ENCODE measurements at places on chromosomes 3 and 15. TPM values are rescaled to one million over a fixed set of nuclear protein-coding genes. Genes with fewer than 3 reads are reported as not detected.
A peak's percentile ranks its signal among the peaks of the same experiment; 100 is the strongest.

GRCh38 chr15:67976506-67977073, 77.5 kb upstream of the PIAS1 start:
- no peak overlapping the region for H3K4me3 ChIP-seq
- no peak overlapping the region for H3K27ac ChIP-seq
- no peak for DNase-seq
- no peaks in the 10 kb centered on the region for H3K4me1 ChIP-seq

DNA sequence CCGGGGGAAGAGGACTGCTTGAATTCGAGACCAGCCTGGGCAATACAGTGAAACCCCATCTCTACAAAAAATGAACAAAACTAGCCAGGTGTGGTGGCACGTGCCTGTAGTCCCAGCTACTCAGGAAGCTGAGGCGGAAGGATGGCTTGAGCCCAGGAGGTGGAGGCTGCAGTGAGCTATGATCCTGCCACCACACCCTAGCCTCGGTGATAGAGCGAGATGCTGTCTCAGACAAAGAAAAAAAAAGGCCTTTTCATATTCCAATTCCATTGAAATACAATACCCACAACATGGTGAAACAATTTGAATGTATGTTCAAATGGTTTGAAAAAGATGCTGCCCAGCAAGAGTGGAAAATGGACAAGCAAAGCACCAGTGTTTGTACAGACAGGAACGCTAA, 61.8 kb upstream of the ZNF148 start:
- no peak overlapping the region for H3K27ac ChIP-seq
- H3K4me1 ChIP-seq = peaks cover 18% of the 10 kb centered on the region
- DNase-seq = no peak
- H3K27me3 ChIP-seq = peaks cover 10% of the 10 kb centered on the region

DNA sequence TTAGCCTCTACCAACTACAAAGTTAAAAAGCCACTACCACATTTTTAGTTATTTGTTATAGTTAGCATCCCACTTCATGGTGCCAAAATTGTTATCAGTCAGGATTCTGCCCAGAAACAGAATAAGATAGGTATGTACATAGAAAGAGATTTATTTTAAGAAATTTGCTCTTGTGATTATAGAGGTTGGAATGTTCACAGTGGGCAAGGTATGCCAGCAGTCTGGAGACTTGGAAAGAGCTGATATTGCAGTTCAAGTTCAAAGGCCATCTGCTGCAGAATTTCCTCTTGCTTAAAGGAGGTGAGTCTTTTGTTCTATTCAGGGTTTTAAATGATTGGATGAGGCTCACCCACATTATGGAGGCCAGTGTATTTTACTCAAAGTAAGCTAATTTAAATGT, 143.8 kb upstream of the POU1F1 start:
- no peaks in the 10 kb centered on the region for H3K36me3 ChIP-seq
- DNase-seq = no peak
- H3K27me3 ChIP-seq = no peaks in the 10 kb centered on the region

GRCh38 chr3:49339581-49339940, 292 bp downstream of the USP4 start:
- H3K27me3 ChIP-seq = no peaks in the 10 kb centered on the region
- peak overlapping the region; percentile 95 for H3K27ac ChIP-seq
- H3K4me3 ChIP-seq = peak overlapping the region; percentile 96
- peaks cover 35% of the 10 kb centered on the region for H3K4me1 ChIP-seq

- peaks cover 7% of the 10 kb centered on the region for H3K36me3 ChIP-seq
- H3K27ac ChIP-seq = no peak overlapping the region
- H3K4me1 ChIP-seq = peaks cover 19% of the 10 kb centered on the region
- H3K4me3 ChIP-seq = no peak overlapping the region
- peaks cover 34% of the 10 kb centered on the region for H3K27me3 ChIP-seq
These were observed 52.5 kb downstream of the CPN2 start for GRCh38 chr3:194298331-194299227.

- H3K27ac ChIP-seq = no peak overlapping the region
- peaks cover 3% of the 10 kb centered on the region for H3K27me3 ChIP-seq
- no peak for DNase-seq
- peaks cover 7% of the 10 kb centered on the region for H3K4me1 ChIP-seq
- H3K4me3 ChIP-seq = no peak overlapping the region
These were observed 46.3 kb upstream of the INSYN1 start for GRCh38 chr15:73799466-73799865.

GRCh38 chr15:92958105-92958504, 58.0 kb downstream of the CHD2 start:
- peaks cover 30% of the 10 kb centered on the region for H3K4me1 ChIP-seq
- H3K4me3 ChIP-seq = no peak overlapping the region
- peak overlapping the region; percentile 70 for H3K27ac ChIP-seq
- H3K36me3 ChIP-seq = peaks cover 84% of the 10 kb centered on the region

DNA sequence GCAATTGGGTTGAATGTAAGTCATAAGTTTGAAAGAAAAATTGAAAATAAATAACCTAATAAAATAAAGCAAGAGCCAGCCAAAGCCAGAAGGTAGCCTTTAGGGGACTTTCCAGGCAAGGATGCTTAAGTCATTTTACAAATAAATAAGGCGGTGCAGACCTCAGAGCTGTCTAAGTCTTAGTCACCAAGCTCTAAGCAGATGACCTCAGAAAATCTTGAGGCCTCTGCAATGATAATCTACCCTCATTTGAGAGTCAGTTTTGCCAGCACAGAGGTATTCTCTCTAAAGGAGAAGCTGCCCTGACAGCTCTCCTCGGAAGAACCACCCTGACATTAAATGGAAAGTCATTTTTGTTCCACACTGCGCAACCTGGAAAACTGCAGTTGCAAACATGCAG, 113.9 kb downstream of the OXNAD1 start:
- peak; percentile 62 for DNase-seq
- peak overlapping the region; percentile 76 for H3K27ac ChIP-seq
- H3K4me1 ChIP-seq = peaks cover 82% of the 10 kb centered on the region

DNA sequence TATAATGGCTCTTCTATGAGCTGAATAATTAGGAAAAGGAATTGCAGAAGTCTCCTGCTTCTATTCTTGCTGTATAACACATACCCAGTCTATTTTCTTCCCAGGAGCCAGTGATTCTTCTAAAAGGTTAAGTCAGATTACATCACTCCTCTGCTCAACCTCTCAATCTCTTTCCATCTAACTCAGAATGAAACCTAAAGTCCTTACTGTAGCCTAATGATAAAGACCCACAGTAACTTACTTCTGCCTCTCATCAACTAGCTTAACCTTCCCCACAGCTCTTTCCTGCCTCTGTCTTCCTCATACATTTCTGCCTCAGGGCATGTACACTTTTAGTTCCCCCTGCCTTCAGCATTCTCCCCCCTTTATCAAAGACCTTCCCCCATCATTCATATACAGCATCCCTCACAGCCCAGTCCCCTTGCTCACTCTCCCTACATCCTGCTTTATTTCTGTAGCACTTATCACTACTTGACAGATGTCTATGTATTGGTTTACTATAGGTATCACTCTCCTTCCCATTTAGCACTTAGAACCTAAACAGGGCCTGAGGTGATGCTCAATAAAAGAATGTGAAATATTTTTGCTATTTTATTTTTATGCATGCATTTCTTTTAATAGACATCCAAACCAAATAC, 28.5 kb upstream of the CMTM6 start:
- DNase-seq = no peak
- H3K4me3 ChIP-seq = no peak overlapping the region
- H3K27ac ChIP-seq = peak overlapping the region; percentile 73
- peaks cover 12% of the 10 kb centered on the region for H3K4me1 ChIP-seq

- H3K27me3 ChIP-seq = no peaks in the 10 kb centered on the region
- no peak overlapping the region for H3K27ac ChIP-seq
- H3K4me3 ChIP-seq = no peak overlapping the region
- H3K36me3 ChIP-seq = no peaks in the 10 kb centered on the region
- no peak for DNase-seq
- no peaks in the 10 kb centered on the region for H3K4me1 ChIP-seq
These were observed 511.3 kb downstream of the DIPK2A start for GRCh38 chr3:144482876-144483275.

DNA sequence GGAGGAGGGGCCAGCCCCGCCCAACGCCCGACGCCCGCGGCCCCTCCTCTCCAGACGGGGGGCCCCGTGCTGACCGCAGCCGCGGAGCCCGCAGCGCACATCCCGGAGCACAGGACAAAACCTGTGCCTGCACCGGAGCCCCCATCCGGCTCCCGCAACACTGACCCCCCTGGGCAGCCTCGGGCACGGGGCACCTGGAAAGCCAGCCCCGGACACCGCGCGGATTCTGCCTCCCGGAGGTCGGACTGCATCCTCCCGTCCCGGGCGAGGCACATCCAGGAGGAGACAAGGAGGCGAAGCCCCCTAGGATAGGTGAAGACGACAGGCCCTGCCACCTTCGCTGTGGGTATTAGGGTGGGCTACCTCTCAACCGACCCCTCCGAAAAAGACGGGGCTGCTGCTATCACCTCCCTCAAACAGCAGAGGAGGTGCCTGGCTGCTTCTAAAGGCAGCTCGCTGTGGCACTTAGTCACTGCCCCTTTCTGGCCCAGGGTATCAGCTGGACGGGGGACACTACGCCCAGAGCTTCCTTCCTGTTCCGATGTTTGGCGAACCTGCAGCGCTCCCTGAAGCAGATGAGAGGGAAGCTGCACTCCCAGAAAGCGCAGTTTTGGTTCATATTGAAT, 10.6 kb downstream of the XXYLT1 start:
- no peaks in the 10 kb centered on the region for H3K27me3 ChIP-seq
- peak; percentile 59 for DNase-seq

GRCh38 chr3:151383111-151383510, 1.4 kb downstream of the P2RY12 start:
- H3K4me1 ChIP-seq = peaks cover 13% of the 10 kb centered on the region
- no peak overlapping the region for H3K4me3 ChIP-seq
- no peaks in the 10 kb centered on the region for H3K36me3 ChIP-seq
- H3K27me3 ChIP-seq = no peaks in the 10 kb centered on the region
- DNase-seq = no peak

GRCh38 chr15:68330901-68331300, 53.4 kb downstream of the FEM1B start:
- peaks cover 25% of the 10 kb centered on the region for H3K4me1 ChIP-seq
- H3K27me3 ChIP-seq = peaks cover 27% of the 10 kb centered on the region
- no peak overlapping the region for H3K27ac ChIP-seq
- no peaks in the 10 kb centered on the region for H3K36me3 ChIP-seq
- no peak overlapping the region for H3K4me3 ChIP-seq
- DNase-seq = no peak

DNA sequence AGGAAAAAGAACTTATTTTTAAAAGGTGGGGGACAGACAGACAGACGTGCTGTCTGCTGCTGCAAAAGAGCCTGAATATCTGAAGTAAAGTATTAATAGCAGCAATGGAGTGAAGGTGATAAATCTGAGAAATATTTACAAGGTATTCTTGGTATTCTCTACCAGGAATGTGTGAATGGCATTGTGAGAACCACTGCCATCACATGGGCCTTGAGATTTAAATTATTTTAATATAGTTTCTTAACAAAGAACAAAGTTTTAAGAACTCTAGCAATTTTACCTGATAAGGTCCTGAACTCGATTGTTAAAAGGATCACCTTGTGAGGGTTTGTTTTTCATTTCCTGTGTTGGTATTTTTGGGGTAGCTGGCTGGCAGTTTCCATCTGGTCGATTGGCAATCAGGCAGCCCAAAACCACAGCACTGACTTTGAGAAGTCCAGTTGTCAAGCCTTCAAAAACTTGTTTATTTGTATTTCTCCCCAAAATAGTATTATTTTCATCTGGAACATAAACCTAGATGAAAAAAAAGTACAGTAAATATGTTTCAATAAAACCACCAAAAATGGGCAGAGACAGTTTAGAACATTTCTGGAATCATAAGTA, 97.3 kb downstream of the ISL2 start:
- no peak overlapping the region for H3K27ac ChIP-seq
- no peak overlapping the region for H3K4me3 ChIP-seq
- H3K36me3 ChIP-seq = peaks cover 15% of the 10 kb centered on the region
- H3K4me1 ChIP-seq = peaks cover 5% of the 10 kb centered on the region

DNA sequence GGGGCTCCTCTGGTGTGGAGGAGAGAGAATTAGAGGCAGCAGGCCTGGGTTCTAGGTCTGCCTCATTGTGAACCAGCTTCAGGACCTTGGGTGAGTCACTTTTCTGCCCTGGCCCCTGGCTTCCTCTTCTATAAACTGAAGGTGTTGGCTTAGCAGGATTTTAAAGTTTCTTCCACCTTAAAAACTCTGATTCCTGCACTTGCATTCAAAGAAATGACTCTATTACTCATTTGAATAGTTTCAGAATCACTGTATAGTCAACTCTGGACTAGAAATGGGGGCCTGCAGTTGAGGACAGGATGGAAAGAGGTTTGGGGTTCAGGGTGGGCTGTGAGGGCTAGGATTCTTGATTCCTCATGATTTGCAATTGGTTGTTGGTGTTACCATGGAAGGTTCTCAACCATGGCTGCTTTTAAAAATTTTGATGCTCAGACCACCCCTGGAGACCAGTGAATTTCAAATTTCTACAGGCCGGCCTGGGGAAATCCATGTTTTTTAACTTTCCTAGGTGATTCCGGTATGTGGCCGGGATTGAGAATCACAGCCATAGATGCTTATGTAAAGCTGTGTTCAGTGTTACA, 19.9 kb downstream of the SMAD3 start:
- peaks cover 98% of the 10 kb centered on the region for H3K4me1 ChIP-seq
- H3K27me3 ChIP-seq = no peaks in the 10 kb centered on the region
- DNase-seq = peak; percentile 85
- peaks cover 58% of the 10 kb centered on the region for H3K36me3 ChIP-seq
- H3K4me3 ChIP-seq = peak overlapping the region; percentile 48
- peak overlapping the region; percentile 90 for H3K27ac ChIP-seq

GRCh38 chr3:62755285-62755684, 119.9 kb downstream of the CADPS start:
- H3K4me3 ChIP-seq = no peak overlapping the region
- DNase-seq = no peak
- H3K4me1 ChIP-seq = no peaks in the 10 kb centered on the region
- H3K36me3 ChIP-seq = no peaks in the 10 kb centered on the region
- H3K27me3 ChIP-seq = no peaks in the 10 kb centered on the region

GRCh38 chr15:95371664-95372063, 958.8 kb upstream of the NR2F2 start:
- no peak overlapping the region for H3K4me3 ChIP-seq
- DNase-seq = no peak
- H3K36me3 ChIP-seq = no peaks in the 10 kb centered on the region
- no peak overlapping the region for H3K27ac ChIP-seq
- H3K27me3 ChIP-seq = peaks cover 4% of the 10 kb centered on the region

The KLHDC8B gene
- 0.80 TPM for total RNA-seq

The ZMAT3 gene
- total RNA-seq = 15.1 TPM

The MYRIP gene
- not detected for total RNA-seq

The DOCK3 gene
- 3.4 TPM for total RNA-seq

The STAB1 gene
- total RNA-seq = not detected

The RARRES1 gene
- not detected for total RNA-seq

The MASP1 gene
- total RNA-seq = not detected

The EFCC1 gene
- 0.09 TPM for total RNA-seq

The DPPA2 gene
- total RNA-seq = not detected

Data from activated CD8-positive, alpha-beta memory T cell treated with anti-CD3 and anti-CD28 coated beads, Interleukin-2, amount 10 ng/mL, durations not matched to agents 7 days and 5 days (primary cell).